ENCODE measurements at places on chromosomes 5 and 9. TPM values are rescaled to one million over a fixed set of nuclear protein-coding genes. Genes with fewer than 3 reads are reported as not detected.

LHX6 gene
- not detected for total RNA-seq

CDC25C gene
- 17.6 TPM for total RNA-seq

PCDHGA12 gene
- 1.9 TPM for total RNA-seq

HTR4 gene
- total RNA-seq: not detected

RNF183 gene
- not detected for total RNA-seq

LAMC3 gene
- total RNA-seq: 0.29 TPM

TAF11L9 gene
- total RNA-seq: not detected

MTAP gene
- 37.0 TPM for total RNA-seq

ADGRD2 gene
- not detected for total RNA-seq

DNA sequence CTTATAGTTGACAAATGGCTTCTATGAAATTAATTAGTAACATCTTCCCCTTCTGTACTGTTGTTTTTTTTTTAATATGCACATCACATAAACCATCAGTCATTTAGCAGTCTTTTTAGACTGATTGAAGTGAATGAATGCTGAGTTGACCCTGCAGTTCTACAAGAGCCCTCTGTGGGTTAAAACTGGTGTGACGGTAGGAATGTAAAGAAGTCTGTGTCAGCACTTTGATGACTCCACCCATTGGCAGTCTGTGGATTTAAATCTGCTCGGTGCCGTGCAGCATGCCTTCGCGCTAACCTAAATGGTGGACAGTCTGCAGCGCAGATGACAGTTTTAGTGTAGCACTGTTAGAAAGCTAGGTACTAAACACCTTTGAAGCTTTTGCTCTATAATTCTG is 3.1 kb downstream of the GTF3C4 start:
- no peak for DNase-seq

- no peak for DNase-seq
Measured at GRCh38 chr5:88680253-88681132, 202.5 kb downstream of the MEF2C start.

- DNase-seq: no peak
Measured at GRCh38 chr5:159514229-159514810, 184.0 kb upstream of the IL12B start.

- DNase-seq: no peak
Measured at GRCh38 chr9:68595868-68596267, 55.2 kb upstream of the TMEM252 start.

DNA sequence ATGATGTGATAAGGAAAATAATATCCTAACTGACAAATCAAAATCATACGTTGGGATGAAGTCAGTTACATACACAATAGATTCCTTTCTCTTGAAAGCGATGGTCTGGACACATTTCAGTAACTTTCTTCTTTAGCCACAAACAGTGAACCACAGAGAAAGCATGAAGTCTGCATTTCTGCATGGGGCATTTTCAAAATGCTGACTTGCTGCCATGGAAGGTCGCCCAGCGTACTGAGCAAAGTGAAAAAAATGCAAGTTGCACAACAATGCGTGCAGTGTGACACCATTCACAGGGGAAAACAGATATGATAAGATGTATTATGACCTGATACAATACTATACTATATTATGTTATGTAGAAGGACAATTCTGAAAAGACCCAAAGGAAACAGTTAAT is 146.3 kb downstream of the SNX18 start:
- peak; percentile 46 for DNase-seq

- DNase-seq: no peak
Measured at GRCh38 chr5:18497089-18497488, 862.8 kb downstream of the TAF11L14 start.

DNA sequence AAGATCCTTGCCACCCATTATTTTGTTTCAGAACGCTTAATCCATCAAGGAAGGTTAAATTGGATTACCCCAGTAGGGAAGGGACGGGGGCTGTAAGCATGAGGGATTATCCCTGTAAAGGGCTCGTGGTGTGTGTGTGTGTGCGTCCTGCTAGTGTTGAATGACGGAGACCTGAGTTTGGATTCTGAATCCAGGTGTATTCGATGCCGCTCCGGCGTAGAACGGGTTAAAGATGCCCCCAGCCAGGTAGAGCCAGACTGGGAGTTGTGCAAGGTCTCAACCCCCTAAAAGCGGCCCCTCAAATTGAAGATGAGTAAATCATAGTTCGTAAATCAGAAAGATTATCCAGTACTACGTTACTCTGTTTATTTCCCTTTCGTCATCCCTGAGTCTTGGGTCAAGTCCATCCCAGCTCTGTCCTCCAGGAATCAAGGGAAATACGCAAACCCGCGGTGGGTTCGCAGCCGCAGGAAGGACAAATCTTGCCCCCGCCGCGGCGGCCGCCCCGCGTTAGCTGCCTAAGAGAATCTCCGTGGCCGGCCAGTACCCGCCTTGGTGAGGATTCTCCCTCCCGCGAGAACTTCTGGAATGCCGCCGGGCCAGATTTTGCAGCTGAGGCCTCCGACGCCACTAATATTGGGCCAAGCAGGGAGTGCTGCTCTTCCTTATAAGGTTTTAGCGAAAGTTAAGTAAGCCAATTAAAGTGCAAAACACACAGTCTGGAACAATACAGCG is 586 bp upstream of the MTAP start:
- DNase-seq: peak; percentile 59

Data from epithelial cell of proximal tubule (primary cell).